ENCODE measurements at places on chromosomes 5 and 9.
A peak's percentile ranks its signal among the peaks of the same experiment; 100 is the strongest.

- peak; percentile 59 for DNase-seq
Measured at GRCh38 chr5:13946111-13946510, 1.6 kb upstream of the DNAH5 start.

DNA sequence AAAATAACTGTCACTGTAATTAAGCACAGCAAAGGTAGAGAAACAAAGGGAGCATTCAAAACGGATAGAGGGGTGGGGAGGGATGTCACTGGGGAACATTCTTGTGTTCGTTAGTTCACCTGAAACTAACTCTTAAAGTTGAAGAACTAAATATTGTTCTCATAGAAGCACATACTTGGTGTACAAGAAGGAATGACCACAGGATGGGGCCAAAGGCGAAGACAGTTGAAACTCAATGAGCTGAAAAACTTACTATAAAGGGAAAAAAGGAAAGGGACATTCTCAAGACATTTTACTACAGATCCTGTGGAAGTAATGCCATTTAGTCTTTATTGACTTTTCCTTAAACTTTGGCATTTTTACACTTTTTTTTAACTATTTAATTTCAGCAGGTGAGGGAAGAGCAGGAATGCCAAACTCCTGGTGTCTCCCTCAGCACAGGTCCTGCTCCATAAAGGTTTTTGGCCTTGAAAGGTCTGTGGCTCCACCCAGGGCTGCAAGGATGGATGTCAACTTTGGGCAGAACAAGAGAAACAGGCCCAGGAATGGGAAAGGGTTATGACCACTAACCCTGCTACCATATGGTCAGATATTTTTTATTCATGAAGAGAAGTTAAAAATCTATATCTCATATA is 197.6 kb upstream of the RASA1 start:
- peak; percentile 34 for DNase-seq

GRCh38 chr5:84618262-84618661 is 233.6 kb upstream of the EDIL3 start:
- DNase-seq: no peak

- DNase-seq: no peak
Measured at GRCh38 chr5:143290125-143290524, 113.4 kb downstream of the NR3C1 start.

DNA sequence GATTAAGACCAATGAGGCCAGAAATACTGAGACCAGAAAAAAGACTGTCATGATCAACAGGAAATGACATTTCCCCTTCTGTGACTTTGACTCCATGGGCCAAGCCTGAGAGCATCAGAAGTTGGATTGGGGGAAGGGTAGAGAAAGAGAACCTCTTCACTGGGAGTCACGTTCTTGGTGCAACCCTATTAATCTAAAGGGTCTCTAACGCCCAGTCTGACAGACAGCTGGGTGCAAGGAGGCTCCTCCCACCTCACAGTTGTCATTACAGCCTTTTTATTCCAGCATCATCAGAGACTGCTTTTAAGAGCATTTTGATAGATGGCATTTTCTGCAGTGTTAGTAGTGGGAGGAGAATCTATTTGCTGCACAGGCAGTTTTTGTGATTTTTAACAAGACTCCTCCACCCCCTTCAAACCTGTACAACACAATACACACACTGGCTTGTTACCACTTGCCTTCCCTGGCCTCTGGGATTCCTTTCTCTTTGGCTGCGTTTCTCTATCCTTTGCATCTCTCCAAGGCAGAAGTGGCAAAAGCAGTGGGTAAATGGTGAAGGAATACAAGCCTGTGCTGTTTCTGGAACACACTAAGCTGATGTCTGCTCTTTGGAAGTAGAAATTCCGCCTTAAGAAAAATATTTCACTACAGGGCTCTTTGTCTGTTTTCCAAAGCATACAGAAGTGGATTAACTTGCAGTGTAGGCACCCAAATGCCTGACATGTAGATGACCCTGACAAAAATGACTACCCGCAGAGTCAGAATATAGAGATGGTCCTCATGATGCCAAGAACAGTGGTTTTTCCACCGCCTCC is 310.4 kb upstream of the ZNF608 start:
- peak; percentile 29 for DNase-seq

DNA sequence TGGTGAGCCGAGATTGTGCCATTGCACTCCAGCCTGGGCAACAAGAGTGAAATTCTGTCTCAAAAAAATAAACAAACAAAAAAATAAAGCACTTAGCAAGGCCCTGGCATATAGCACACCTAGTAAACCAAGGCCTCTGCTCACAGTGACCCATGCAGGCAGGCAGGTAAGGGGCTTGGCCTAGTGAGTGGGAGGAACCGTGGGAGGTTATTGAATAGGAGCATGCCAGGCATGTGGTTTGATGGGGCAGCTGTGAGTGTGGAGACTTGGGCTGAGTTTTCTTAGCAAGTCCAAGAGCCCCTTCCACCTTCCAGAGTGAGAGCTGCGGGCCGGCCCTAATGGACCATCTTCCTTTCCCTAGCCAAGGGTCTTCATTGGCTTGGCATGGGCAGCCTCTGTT is 4.5 kb upstream of the NDST1 start:
- no peak for DNase-seq

DNA sequence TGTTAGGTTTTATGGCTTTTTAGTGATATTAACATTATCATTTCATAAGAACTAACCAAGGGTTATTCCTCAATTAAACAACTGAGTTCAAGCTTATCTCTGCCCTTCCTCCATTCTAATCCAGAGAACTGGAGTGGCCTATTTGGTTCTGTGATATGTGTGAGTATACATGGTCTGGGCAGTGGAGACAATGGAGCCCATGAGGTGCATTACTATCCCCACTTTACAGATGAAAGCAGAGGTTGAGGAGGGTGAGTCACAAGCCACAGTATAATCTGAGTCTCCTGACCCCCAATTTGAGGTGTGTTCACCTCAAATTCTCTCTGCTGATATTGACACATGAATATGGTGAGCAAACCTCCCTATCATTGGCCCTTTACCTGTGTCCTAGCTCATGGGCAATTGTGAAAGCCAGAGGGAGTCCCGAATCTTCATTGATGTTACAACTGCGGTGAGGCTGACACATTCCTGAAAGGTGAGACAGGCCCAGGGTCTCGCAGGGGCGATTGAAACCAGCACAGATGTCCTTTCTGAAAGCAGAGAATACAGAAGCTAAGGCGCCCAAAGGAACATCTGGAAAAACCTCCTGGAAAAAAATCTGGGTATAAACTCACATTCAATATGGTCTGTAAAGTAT is 217.2 kb downstream of the TARS1 start:
- DNase-seq: no peak

DNA sequence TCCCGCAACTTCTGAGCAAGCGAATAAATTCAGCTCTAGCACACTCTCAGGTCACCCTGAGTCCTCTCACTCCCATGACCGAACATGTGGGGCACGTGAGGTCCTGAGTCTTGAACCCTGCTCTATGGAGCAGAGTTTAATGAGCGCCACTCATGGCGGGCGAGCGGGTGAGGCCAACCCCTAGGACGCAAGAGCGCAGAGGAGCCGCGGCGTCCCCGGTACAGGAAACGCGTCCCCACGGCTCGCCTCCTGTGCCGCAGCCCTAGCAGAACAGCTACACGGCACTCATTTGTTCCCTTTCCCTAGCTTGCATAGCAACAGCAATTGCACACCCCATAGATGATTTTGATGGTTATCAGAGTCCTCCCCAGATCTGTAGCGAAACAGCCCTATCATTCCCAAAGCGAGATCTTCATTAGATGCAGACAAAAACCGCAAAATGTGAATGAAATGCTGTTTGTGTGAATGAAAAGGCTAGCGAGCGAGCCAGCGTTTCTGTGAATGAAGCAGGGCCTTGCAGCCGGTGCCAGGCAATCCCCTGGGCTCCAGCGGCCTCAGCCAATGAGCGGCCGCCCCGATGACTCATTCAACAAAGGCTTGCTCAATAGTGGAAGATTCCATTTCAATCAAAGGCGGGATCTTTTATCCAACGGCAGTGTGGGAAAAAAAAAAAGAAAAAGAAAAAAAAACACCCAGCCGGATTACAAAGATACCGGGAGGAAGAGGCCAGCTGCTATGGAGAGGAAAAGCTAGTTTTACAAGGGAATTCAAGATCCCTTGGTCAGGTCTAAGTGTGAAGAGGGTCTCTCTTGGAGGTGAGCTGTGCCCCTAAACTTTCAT is 1.5 kb upstream of the SHC3 start:
- DNase-seq: peak; percentile 96

GRCh38 chr9:137038916-137039315 is 7.0 kb upstream of the FUT7 start:
- no peak for DNase-seq

- peak; percentile 34 for DNase-seq
Measured at GRCh38 chr5:3843706-3844105, 248.1 kb downstream of the IRX1 start.

GRCh38 chr5:2177244-2177643 is 294.5 kb upstream of the IRX4 start:
- DNase-seq: no peak

- DNase-seq: no peak
Measured at GRCh38 chr5:203246-203930, 12.1 kb downstream of the LRRC14B start.

DNA sequence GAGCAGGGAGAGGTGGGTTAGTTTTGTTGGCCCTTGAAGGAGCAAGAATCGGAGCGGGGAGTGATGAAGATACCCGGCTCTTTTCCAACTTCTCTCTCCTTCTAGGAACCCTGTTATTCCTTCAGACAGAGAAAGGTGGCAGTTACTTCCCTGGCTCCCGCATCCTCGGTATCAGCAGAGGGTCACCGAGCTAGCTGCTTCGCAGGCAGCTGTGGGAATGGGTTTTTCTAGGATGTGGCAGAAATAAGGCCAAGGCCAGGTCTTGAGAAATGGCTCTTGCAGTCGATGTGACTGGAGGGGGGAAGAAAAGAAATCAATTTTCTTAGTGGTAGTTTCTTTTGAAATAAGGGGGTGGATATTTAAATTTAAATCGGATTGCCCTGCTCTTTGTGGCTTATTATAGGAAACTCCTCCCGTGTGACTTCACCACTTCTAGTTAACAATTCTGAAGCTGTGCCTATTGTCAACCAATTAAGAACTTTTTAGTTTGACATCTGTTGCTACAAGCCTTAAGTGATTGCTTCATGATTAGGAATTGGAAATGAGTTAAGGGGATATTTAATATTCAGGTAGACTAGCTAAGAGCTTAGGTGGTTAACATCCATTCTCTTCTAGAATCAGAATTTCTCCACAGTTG is 1.4 kb downstream of the SAP30L start:
- no peak for DNase-seq

DNA sequence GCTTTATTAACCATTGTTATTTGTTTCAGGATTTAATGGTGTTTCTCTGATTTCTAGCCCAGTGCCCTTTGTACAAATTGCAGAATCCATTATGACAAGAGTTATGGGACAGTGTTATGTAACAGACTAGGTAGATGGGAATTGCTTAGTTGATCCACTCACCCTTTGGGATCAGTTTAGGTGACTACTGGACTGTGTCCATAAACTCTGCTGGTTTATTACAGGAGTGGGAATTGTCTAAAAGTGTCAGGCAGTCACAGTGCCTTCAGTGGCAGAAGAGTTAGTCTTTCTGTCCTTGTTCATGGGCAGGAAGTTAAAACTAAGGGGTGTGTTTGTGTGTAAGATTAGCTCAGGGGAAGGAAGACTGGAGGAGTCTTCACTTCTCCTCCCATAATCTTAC is 29.3 kb downstream of the RCL1 start:
- DNase-seq: no peak

- DNase-seq: peak; percentile 30
Measured at GRCh38 chr5:14267991-14268708, 125.0 kb downstream of the TRIO start.

DNA sequence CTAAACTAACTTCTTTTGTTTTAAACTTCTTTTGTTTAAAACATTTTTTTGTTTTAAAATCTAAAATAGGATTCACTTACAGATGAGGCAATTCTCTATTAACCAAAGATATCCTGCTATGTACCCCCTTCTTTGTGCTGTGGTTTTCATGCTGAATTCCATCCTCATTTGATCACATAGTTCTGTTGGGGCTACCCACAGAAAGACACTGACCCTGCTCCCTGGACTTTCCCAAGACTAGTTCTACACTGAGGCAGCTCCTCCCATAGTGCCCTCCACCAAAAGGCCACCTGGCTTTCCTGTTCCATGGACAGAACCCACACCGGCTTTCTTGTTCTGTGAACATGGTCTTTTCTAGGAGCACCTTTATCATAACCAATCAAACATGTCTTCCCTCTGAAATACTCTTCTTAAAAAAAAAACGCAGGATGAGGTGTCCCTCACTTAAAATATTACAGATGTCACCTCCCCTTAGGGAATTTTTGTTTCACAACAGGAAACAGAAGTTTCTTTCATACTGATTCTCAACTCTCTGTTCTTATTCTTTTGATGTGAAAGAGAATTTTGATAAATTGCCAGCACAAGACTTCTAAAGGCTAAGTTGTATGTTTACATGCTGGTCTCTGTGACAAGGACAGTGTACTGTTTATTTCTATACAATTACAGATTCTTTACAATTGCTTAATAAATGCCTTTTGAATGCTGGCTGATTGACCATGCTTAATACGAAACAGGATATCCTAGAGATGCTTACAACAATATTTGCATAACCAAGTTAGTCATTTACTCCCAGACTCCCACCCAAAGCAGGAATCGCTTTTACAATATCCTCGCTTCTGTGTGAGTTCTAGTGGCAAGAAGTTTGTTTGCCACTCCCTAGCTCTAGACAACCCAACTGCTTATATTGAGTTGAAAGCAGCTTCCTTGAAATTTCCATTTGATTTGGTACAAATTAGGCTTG is 300.4 kb downstream of the DTWD2 start:
- no peak for DNase-seq

DNA sequence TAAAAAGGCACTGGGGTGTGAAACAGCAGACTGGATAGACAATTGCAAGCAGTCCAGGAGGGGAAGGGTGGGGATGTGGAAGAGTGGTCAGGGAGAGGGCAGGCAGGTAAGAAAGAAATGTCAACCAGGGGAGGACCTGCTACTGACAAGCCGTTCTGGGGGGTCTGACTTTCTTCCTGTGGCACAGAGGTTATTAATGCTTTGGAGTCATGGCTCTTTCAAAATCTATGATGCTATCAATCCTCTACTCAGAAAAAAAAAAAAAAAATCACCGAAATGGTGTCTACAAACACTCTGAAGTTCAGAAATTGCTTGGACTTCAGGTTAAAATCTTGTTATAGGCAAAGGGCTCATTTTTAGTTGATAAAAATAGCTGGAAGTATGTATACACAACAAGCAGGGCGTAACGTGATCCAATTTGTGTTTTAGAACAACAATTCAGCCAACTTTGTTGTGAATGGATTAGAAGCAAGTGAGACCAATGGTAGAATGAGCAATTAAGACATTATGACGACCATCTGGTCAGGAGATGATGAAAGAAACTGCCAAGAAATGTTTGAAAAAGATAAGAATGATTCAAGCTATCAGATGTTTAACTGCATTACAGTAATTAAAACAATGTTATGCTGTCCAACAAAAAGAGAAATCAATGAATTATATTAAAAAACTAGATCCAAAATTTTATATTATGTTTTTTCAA is 255.2 kb downstream of the DEPDC1B start:
- no peak for DNase-seq

GRCh38 chr9:116870566-116870965 is 183.5 kb downstream of the TRIM32 start:
- DNase-seq: no peak

GRCh38 chr5:42858687-42859086 is 47.0 kb upstream of the SELENOP start:
- DNase-seq: peak; percentile 91
